Glutamatergic neuron (in vitro differentiated cells): ENCODE measurements at places on chromosomes 7 and 10.

- DNase-seq = no peak
These were observed 36.0 kb upstream of the SEMA3E start for GRCh38 chr7:83684928-83685327.

DNA sequence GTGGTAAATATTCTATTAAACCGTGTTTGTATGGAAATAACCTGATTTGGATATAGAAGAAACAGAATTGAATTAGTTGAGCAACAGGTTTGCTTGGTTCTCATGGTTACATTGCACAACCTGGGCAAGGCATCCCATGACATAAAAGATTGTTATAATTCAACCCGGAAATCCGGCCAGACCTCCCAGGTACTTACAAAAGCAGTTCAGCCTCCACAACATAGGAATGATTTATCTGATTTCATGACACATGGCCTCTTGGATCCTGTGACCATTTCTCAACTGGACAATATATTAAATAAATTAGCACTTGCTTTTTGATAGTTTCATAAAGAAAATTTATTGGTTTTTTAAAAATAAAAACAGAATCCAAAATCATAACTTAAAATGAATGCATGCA, 55.1 kb upstream of the PTPN12 start:
- DNase-seq = no peak

DNA sequence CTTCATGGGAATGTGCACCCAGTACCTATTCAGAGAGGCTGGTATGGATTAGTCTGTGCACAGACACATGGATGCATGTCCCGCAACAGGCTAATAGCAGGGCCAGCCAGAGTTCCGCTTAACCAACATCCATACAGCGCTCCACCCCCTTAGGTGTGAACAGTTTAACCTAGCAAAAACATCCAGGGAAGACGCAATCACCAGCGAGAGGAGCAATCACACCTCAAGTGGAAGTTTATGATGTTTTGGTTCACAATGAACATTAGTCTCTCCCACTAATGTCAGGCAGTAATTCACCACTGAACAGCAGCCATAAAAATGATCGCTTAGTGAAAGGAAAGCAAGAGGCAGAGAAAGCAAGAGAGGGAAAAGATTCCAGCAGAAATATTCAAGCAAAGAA, 91.1 kb downstream of the PLXNA4 start:
- no peak for DNase-seq

GRCh38 chr7:80443325-80443724, 68.5 kb downstream of the GNAT3 start:
- no peak for DNase-seq

GRCh38 chr7:2956526-2957368, 86.9 kb downstream of the CARD11 start:
- no peak for DNase-seq

DNA sequence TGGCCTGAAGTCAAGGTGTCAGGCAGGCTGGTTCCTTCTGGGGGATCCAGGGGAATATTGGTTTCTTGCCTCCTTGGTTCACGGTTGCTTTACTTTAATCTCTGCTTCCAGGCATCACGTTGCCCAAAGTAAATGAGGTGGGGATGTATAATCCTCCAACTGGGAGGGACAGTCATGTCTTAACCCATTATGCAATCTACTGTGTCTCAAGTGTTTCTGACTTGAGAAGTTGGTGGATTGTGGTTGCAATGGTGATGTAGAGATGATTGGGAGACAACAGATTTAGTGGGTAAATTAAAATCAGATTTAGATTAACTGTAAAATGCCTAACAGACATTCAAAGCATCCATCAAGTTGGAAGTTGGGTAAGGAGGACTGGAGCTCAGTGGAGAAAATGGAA, 32.7 kb downstream of the TBXAS1 start:
- no peak for DNase-seq
